ENCODE measurements at places on chromosomes 11 and 22. TPM values are rescaled to one million over a fixed set of nuclear protein-coding genes. Genes with fewer than 3 reads are reported as not detected.

OR2AT4 gene
- polyA plus RNA-seq: not detected

ZNF195 gene
- 12.9 TPM for polyA plus RNA-seq

HBE1 gene
- polyA plus RNA-seq: not detected

SULT4A1 gene
- polyA plus RNA-seq: 0.52 TPM

KRTAP5-5 gene
- not detected for polyA plus RNA-seq

CFAP300 gene
- 4.3 TPM for polyA plus RNA-seq

STIP1 gene
- polyA plus RNA-seq: 86.0 TPM

RTN4R gene
- polyA plus RNA-seq: 2.5 TPM

OR10A2 gene
- polyA plus RNA-seq: not detected

MMP10 gene
- polyA plus RNA-seq: 0.22 TPM

SCGB1D2 gene
- 5.6 TPM for polyA plus RNA-seq

OVOL1 gene
- polyA plus RNA-seq: 6.7 TPM

TMEM126B gene
- polyA plus RNA-seq: 54.7 TPM

PARVG gene
- polyA plus RNA-seq: 2.5 TPM

CHKA gene
- polyA plus RNA-seq: 23.2 TPM

ABCC8 gene
- polyA plus RNA-seq: 3.2 TPM
